ENCODE measurements at places on chromosomes 4 and X.
A peak's percentile ranks its signal among the peaks of the same experiment; 100 is the strongest.

GRCh38 chrX:15814771-15815365, 24.6 kb downstream of the ZRSR2 start:
- no peak for DNase-seq

- DNase-seq, result no peak
Observed at GRCh38 chr4:111773858-111774257, 371.4 kb upstream of the FAM241A start.

DNA sequence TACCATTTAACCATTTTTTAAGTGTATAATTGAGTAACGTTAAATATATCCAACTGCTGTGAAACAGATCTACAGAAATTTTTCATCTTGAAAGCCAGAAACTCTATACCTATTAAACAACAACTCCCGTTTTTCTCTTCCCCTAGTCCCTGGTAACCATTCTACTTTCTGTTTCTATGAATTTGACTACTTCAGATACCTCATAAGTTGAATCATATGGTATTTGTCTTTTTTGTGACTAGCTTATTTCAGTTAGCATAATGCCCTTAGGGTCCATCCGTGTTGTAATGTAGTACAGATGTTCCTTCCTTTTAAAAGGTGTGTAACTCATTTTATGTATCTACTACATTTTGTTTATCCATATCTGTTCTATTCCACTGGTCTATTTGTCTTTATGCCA, 48.7 kb downstream of the STAG2 start:
- no peak for DNase-seq

- DNase-seq, result no peak
Observed at GRCh38 chr4:104818579-104818978, 323.9 kb upstream of the CXXC4 start.

- no peak for DNase-seq
Observed at GRCh38 chrX:150094375-150094774, 156.1 kb upstream of the EOLA2 start.

- DNase-seq, result no peak
Observed at GRCh38 chrX:110280954-110281353, 36.9 kb downstream of the AMMECR1 start.

GRCh38 chr4:120731561-120731960, 191.0 kb downstream of the PRDM5 start:
- no peak for DNase-seq

- DNase-seq, result no peak
Observed at GRCh38 chr4:13733817-13734216, 106.3 kb upstream of the BOD1L1 start.

DNA sequence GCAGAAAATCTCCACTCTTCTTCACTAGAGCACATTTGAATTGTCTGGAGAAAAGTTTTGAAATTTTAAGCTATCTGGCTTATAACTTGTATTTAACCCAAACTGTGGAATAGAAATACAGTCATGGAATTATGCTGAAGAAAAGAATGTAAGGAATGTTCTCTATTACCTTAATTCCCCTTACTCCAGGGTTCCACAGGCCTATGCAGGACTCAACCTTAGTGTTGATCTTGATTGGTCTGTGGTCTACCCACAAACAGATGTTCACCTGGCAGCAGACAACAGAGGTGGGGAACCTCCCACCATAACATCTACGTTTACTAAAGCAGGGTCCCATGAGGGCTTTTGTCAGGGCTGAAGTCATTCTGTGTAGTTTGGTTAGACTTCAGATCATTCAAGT, 189.3 kb upstream of the GPRIN3 start:
- DNase-seq, result no peak

DNA sequence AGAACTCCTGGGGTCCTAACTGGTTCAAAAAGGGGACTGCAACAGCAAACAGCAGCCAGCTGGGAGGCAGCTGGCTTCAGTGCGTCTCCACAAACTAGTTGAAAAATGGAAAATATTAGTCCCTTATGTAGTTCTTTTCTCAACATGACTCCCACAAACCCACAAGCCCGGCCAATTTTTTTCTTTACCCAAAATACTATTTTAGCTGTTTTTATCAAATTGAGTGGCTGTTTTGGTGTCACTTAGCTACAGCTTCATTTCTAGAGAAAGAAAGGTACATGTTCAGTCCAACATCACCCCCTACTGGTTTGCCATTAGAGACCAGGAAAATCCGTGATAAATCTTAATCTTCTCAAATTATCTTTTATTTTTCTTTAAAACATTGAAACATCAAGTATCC, 97.2 kb downstream of the GUCY2F start:
- no peak for DNase-seq

GRCh38 chr4:4981827-4982226, 37.4 kb downstream of the CYTL1 start:
- no peak for DNase-seq

GRCh38 chr4:14196131-14196530, 568.6 kb upstream of the BOD1L1 start:
- DNase-seq, result no peak

DNA sequence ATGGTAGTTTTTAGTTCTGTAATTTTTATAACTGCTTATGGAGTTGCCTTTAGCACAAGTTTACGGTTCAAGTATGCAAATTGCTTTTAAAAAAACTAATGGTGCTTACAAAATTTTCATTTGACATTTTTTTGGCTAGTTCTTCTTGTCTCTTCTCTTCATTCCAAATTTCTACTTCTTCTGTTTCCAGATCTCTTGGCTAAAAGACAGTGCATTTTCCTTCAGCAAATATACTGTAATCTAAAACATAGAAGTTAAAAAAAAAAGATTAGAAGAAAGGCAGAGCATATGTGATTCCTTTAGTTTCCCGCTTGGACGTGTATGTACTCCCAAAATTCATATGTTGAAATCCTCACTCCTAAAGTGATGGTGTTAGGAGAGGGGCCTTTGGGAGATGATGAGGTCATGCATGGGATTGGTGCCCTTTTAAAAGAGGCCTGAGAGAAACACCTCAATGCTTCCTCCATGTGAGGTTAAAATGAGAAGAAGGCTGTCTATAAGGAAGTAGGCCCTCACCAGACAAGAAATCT, 132.1 kb upstream of the NPY2R start:
- no peak for DNase-seq

DNA sequence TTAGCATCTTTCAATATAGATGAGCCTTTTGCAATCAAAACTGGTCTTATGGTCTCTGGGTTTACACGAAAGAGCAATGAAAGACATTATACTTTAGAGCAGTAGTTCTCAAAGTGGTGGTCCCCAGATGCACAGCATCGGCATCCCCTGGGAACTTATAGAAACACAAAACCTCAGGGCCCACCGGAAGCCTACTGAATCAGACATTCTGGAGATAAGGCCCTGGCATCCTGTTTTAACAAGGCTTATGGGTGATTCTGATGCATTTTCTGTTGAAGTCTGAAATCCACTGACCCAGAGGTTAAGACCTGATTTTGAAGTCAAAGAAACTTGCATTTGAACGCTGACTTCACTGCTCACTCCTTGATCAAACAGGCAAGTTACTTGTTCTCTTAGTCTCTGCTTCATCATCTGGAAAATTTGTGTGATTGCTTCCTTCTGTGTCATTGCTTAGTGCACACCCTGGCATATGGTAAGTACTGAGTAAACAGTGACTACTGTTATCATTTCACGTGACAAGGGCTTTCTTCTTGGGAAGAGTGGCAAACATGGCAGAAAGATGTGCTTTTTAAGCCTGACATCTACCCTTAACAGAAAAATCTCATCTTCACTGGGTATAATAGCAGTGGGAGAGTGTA, 14.5 kb downstream of the CHRNA9 start:
- DNase-seq, result no peak

DNA sequence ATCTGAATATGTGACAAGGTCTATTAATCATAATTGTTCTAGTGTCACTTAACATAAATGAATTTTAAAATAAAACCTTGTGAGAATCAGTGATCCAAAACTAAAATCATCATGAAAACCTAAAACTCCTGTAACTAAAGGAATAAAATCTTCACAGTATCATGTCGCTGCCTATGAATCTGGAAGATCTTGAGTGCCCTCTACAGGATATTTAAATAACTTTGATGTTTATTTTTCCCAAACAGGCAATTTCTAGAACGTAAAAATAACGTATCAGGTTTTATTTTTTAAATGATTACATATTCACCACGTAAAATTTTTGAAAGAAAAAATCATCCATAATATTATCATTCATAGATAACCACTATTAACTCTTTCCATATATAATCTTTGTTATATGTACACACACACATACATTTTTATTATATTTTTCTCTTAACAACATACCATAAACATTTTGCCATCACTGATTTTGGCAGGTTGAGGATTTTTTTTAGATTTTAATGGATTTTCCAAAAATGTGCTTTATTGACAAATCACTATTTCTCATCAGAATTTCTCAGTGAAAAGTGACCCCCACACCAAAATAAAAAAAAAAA, 79.6 kb downstream of the COMMD8 start:
- DNase-seq, result peak; percentile 38

- DNase-seq, result no peak
Observed at GRCh38 chrX:133005042-133005441, 46.6 kb upstream of the HS6ST2 start.

- DNase-seq, result no peak
Observed at GRCh38 chr4:98006060-98006459, 137.2 kb downstream of the STPG2 start.

- DNase-seq, result no peak
Observed at GRCh38 chr4:110198049-110198434, 373 bp downstream of the ELOVL6 start.

- DNase-seq, result no peak
Observed at GRCh38 chrX:74160358-74160757, 143.6 kb upstream of the ZCCHC13 start.

DNA sequence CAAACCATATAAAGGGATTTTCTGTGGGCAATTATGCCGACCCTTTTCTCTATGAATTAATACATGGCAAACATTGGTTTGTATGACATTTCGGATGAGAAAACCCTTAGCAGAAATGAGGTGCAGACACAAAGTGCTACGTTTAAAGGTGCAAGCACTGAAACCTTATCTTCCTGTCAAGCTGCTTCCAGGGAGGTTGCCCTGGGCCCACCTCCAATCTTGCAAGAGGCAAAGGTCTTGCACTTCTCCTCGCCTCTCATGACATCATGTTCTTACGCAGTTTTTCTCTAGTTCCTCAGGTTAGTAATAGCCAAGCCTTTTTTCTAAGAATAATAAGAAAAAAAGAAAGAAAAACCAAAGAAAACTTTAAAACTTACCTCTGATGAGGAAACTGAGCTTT, 220.1 kb downstream of the DHX15 start:
- no peak for DNase-seq

- DNase-seq, result no peak
Observed at GRCh38 chr4:88033309-88033708, 25.9 kb downstream of the PKD2 start.

DNA sequence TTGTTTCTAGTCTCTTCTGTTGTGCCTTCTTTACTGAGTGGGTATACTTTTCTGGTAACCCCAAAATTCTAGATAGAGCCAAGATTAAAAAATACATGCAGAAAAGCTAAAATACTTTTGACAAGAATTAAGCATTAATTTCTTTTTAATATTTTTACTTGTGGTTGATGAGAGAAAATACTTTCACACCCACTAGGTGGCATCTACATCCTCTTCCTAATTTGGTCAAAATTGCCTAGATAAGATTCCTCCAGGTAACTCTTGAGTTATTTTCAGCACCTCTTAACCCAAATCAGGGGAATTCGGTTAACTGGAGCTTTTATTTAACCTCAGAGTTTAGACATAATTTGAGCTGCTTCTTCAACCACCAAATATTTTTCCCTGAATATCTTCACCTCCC, 28.4 kb upstream of the COX7B2 start:
- DNase-seq, result no peak

DNA sequence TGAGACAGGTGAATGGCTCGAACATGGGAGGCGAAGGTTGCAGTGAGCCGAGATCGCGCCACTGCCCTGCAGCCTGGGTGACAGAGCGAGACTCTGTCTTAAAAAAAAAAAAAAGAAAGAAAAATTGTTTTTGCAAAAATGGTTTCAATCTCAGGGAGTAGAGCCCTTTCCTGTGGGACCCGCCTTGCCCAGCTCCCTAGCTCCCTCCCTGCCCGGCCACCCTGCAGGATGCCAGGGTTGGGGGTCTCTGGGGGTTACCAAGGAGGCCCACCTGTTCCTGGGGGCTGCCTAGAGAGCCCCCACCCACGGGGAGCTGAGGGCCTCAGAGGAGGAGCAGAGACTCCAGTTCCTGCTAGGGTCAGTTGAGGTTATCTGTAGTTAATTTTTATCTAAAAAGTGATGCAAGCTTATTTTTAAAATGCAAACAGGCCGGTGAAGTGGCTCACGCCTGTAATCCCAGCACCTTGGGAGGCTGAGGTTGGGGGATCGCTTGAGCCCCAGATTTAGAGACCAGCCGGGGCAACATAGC, 18.7 kb upstream of the PLCXD1 start:
- no peak for DNase-seq

- DNase-seq, result peak; percentile 61
Observed at GRCh38 chr4:128060699-128061565, at the start of gene LARP1B. Gene LARP1B (plus strand): TSS chr4:128061312. CDS start chr4:128074952, 13,640 bp downstream.

DNA sequence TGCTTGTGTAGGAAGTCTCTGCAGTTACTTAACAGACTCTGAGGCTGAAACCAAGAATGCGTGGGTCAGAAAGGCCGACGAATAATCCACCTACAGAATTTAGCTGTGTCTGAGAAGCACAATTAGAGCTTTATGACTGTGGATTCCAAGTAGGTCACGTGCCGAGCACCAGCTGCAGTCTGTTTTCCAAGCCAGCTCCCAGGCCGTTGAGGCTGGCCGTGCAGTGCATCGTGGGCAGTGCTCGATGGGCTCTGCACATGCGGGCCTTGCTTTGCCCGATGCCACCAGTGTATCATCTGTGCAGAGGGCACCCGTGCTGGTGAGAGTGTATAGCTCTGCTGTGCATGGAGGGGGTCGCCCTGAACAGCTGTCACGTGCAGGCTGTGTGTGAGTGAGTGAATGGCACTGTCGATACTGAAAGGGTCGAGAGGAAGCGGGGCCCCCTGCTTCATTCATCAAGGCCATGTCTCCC, 67.5 kb upstream of the CLDN34 start:
- no peak for DNase-seq

All from NCI-H1417 treated with DMSO at 0.1 percent for 48 hours (cell line).